GM12864 (cell line): ENCODE measurements at places on chromosomes 13 and 19.

GRCh38 chr13:21402586-21403307 is 56.4 kb downstream of the ZDHHC20 start:
- no peak for DNase-seq

- DNase-seq, result no peak
These were observed 23.2 kb downstream of the C13orf46 start for GRCh38 chr13:113950451-113951245.

- DNase-seq, result no peak
These were observed 18.7 kb upstream of the QTRT1 start for GRCh38 chr19:10682397-10683063.

- no peak for DNase-seq
These were observed 15.5 kb downstream of the ZNF211 start for GRCh38 chr19:57648331-57649003.

- DNase-seq, result no peak
These were observed 2166.4 kb downstream of the PCDH9 start for GRCh38 chr13:65063753-65064152.
